ENCODE measurements at places on chromosomes 5 and 9. TPM values are rescaled to one million over a fixed set of nuclear protein-coding genes. Genes with fewer than 3 reads are reported as not detected.
A peak's percentile ranks its signal among the peaks of the same experiment; 100 is the strongest.

DNA sequence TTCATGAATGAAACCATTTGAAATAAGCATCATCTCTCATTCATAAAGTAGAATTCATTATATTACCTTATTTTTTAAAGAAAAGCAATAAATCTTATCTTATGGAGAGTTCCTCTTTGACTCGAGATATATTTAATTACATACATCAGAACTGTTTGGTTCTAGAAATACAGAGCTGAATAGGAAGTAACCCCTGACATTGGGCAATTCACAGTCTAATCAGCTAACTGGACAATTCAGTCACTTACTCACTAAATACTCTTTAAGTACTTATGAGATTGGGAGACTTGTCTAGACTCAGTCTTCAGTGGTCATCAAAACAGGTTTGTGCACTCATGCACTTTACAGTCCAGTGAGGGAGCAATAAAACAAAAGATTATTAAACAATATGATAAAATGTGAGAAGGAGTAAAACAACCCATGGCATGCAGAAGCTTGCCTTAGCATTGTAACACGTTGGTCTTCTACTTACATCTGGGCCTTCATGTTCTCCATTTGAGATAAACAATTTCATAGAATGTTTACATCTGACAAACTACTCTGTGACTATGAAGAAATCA, 11.5 kb upstream of the FBXO38 start:
- no peak for DNase-seq

GRCh38 chr9:108022246-108022935, 532.8 kb upstream of the KLF4 start:
- no peak for DNase-seq

DNA sequence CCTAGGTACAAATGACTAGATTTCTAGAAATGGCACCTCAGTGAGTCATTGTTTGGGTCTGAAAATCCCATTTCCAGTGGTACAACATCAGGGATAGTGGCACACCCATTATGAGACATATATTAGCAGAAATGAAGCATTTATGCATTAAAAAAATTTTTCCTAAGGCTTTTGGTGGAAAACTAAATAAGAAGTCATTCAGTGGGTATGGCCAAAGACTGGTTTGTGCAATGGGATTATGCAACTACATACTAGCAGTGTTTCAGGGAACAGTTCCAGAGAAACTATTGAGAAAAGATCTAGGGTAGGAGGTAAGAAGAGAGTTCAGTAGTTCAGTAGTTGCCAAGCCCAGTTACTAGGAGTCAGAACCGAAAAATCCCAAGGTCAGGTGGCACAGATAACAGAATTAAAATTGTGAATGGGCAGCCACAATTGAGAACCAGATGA, 106.5 kb upstream of the HAPLN1 start:
- no peak for DNase-seq

- no peak for DNase-seq
These were observed 88.7 kb downstream of the SYK start for GRCh38 chr9:90890146-90890810.

DNA sequence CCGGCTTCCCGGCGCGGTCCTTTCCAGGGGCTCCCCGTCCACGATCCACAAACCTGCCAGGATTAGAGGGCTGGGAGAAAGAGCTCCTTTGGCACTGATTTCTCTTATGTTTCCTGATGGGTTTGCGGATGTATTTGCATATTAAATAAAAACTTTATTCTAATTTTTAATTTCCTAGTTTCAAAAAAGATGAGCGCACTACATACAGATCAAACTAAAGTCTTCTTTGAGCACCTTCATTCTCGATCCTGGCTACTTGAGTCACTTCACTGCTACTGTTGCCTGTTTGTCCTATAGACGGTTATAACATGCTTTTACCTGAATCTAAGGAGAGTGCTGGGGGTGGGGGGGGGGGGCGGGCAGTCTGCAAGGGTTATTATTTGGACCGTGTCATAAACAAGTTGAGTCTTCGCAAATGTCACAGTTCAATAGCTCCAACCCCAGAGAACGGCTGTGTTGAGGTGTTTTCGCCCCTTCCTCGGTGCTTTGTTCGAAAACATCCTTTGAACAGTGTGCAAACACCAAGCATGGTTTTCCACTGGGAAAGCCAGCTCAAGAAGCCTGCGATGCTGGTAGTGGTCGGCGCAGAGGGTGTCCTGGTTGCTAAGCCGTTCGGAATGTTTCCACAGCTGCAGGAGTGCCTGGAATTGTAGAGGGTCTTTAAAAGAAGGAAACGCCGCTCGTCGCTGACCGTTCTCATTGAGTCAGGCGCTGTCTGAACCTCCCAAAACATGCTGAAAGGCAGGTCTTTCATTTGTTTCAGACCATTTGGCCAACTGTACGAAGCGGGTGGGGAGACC, 1.1 kb upstream of the STK10 start:
- DNase-seq: no peak

- DNase-seq: peak; percentile 93
These were observed at the start of gene OTULIN for GRCh38 chr5:14664270-14665100. OTULIN (plus strand) TSS chr5:14664718; CDS start chr5:14664826, 108 bp downstream.

- no peak for DNase-seq
These were observed 217.3 kb downstream of the LRRC70 start for GRCh38 chr5:62795926-62796325.

DNA sequence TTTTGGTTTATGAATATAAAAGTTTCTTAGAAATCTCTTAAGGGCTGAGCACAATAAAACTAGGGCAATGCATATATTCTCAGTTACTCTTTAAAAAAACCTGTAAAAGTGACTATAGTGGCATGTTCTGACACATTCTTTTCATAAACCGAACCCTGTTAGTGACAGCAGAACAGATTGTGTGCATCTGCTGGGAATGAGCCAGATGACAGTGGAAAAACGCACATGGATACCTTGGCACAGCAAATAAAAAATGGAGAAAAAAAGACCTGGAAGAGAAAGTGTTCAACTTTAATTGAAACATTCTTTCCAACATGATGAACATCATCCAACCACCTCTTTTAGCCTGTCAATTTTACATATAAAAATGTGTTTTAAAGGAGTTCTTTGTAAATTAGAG, 12.7 kb downstream of the MEF2C start:
- no peak for DNase-seq

- DNase-seq: no peak
These were observed 6.1 kb downstream of the TMEM250 start for GRCh38 chr9:136112541-136112940.

Gene DMGDH
- 2.8 TPM for total RNA-seq

Gene SAPCD2
- total RNA-seq: 0.07 TPM

Gene FRMPD1
- 0.38 TPM for total RNA-seq

Gene OR13D1
- not detected for total RNA-seq

Gene PDLIM4
- total RNA-seq: 2.2 TPM
